ENCODE measurements at places on chromosomes 12 and 14. TPM values are rescaled to one million over a fixed set of nuclear protein-coding genes. Genes with fewer than 3 reads are reported as not detected.

The FAM186B gene
- total RNA-seq: 0.19 TPM

The VDR gene
- 2.1 TPM for total RNA-seq

The ZNF140 gene
- 8.5 TPM for total RNA-seq

The ARHGAP9 gene
- 0.35 TPM for total RNA-seq

The CGRRF1 gene
- 20.1 TPM for total RNA-seq

The LRIG3 gene
- total RNA-seq: 5.1 TPM

The CLEC14A gene
- not detected for total RNA-seq

The RAN gene
- 1,665 TPM for total RNA-seq

The AMN gene
- total RNA-seq: 0.39 TPM

The NINJ2 gene
- 0.56 TPM for total RNA-seq

The OTX2 gene
- not detected for total RNA-seq

The MYF5 gene
- total RNA-seq: not detected
